ENCODE measurements at places on chromosomes 12 and 14.

GRCh38 chr12:25802143-25802542 is 156.3 kb upstream of the RASSF8 start:
- no peak for DNase-seq

DNA sequence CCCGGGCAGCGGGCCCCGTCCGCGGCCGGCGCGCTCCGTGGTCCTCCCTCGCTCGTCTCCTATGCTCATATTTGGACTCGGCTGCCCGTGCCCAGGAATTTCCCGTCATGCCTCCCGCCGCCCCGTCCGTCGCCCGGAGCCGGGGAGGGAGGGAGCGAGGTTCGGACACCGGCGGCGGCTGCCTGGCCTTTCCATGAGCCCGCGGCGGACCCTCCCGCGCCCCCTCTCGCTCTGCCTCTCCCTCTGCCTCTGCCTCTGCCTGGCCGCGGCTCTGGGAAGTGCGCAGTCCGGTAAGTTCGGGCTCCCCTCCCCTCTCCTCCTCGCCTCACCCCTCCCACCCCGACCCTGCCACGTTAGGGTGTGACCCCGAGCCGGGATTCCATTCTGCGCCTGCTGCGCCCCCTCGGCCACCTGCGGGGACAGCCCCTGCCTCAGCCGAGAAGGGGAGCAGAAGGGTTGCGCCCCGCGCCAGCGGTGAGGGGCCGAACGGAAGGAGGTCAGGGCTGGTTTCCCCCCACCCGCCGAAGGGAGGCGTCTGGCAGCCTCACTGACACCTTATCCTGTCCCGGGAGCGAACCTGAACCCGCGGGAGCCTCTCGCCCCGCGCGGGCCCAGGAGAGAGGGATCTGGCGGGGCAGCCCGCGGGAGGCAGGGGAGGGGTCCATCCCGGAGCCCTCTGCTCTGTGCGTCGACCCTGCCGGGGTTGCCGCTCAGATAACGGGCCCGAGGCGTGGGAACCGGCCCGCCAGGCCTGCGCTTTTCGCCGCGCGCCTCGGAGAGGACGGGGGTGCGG is at the start of gene MSRB3:
Gene MSRB3, plus strand, starts transcription at position 108 of the 793 bp plus-strand sequence. CDS start 29,897 bp downstream, outside the sequence.
- peak; percentile 56 for DNase-seq

DNA sequence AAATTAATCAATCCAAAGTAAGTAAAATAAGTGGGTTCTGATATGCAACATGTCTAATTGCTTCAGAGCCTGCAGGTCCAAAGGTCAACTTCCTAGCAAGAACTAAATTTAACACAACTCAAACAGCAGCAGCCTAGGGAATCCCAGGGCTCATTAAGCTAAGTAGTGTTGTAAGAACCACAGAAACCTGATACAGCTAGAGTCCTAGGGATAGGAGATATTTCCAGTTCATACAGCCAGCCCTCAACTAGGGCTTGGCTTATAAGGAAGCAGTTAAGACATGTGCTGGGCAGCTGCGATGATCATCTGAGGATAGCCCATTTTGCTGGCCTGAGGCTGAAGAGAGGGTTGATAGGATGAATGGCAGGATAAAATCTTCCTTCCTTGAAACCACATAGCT is at the start of gene OR4Q3:
Gene OR4Q3, plus strand, starts transcription at position 316 of the 400 bp plus-strand sequence.
- no peak for DNase-seq

DNA sequence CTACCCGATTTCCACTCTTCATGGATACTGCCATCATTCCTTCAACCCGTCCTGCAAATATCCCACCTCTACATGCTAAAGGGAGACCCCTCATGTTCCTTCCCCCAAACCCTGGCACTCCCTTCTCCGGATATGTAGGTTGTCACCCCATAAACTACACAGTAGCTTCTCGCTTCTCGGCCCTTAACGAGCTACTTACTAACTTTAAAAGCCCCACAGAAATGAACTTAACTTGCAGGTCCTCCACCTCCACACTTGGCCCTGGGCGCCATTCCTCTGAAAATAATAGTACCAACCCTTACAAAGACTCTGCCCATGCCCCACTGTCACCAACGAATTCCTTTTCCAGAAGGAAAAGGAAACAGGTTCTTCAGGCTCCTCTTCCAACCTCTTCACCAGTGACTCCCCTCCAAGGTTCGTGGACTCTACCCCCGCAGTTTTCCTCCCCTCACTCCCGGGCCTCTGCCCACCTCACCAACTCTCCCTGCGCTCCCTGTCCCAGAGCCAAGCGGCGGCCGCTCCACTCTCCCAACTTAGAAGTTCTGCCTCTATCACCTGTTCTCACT is 1.2 kb downstream of the SPPL3 start:
- no peak for DNase-seq

GRCh38 chr12:77571768-77572167 is 258.9 kb upstream of the NAV3 start:
- DNase-seq: no peak

- no peak for DNase-seq
Observed at GRCh38 chr14:105486974-105487448, 325 bp downstream of the CRIP1 start.

DNA sequence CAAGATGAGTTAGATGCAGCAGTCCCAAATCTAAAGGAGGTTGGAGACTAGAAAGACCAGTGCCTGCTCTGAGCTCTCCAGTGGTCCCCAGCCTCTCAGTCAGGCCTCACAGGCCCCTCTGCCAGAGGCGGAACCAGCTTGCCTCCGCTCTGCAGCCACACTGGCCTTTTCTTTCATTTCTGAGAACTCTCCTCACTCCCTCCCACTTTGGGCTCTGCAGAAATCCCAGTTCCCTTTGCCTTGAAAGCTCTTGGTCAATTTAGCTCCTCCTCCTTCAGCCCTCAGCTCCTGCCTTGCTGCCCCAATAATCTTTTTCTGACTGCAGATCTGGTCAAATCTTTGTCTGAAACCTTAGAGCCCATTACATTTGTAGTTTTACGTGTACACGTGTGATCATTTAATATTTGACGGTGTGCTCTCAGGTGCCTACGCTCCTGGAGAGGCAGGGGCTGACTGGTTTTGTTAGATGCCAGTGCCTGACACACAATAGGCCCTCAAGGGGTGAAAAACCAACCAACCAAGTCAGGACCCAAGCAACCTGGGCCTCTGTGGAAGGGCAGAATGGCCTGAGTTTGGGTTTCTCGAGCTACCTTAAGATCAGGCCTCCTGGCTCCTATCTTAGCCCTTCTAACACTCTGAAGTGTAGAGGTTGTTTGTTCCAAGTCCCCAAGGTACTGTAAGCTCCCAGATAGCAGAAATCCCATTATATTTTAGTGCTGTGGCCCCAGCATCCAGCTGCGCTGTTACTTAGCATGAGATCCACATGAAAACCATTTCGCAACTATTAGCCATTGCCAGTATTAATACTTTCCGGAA is 1.1 kb upstream of the NUDT4 start:
- DNase-seq: no peak

DNA sequence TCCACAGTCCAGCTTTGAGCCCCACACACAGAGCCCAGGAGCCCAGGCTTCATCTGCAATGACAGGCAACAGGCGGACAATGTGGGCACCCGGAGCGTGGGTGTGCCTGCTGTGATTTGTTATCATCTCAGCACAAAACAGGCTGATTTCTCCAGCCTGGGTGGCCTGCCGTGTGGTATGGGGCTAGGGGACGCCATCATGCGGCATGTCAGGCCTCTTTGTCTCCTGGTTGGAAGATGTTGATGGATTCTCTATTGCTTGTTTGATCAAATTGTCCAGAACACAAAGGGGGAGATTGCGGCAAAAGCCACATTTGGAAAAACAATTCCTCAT is 147.1 kb downstream of the KIF26A start:
- DNase-seq: no peak

GRCh38 chr12:3596703-3597415 is 105.9 kb downstream of the PRMT8 start:
- DNase-seq: no peak

- no peak for DNase-seq
Observed at GRCh38 chr12:112961074-112961473, 17.2 kb upstream of the OAS2 start.

GRCh38 chr12:5222011-5222461 is 178.4 kb downstream of the KCNA5 start:
- no peak for DNase-seq

DNA sequence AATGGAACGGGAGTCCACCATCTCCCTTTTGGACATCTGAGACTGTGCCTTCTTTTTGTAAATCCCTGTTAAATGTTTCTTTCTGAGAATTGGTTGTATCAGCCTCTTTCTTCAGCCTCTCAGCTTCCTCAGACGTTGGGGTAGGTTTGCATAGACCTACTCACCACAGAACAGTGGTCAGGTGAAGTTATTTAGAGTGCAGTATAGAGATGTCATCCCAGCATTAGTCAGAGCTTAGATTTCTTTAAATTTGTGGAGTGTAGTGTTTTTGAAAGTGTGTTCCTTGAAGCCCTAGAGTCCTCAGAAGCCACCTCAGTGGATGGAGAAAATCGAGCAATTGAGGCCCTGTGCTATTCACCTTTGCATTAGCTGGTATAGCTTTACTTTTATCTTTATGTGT is 8.9 kb upstream of the EEA1 start:
- no peak for DNase-seq

GRCh38 chr14:93898731-93899130 is 28.4 kb upstream of the FAM181A start:
- DNase-seq: no peak

- no peak for DNase-seq
Observed at GRCh38 chr14:20559461-20559904, 1.4 kb downstream of the RNASE9 start.

DNA sequence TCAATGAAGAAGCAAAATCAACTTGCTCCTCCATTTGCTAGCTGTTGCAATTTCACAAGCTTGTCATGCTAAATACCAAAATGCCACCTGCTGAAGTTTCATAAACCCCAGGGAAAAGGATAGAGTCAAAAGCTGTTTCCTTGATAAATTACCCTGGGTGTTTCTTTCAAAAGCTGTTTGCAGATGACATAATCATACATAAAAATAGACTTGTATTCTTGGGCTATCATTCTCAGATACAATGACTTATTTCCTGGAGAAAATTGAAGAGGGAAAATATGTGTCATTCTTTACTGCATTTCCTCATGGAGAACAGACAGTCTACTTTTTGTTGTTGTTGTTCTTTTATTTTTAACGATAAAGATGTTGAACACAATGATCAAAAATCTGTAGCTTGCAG is 119.2 kb downstream of the GALC start:
- DNase-seq: no peak

GRCh38 chr12:63292471-63293221 is 141.6 kb upstream of the AVPR1A start:
- DNase-seq: no peak

DNA sequence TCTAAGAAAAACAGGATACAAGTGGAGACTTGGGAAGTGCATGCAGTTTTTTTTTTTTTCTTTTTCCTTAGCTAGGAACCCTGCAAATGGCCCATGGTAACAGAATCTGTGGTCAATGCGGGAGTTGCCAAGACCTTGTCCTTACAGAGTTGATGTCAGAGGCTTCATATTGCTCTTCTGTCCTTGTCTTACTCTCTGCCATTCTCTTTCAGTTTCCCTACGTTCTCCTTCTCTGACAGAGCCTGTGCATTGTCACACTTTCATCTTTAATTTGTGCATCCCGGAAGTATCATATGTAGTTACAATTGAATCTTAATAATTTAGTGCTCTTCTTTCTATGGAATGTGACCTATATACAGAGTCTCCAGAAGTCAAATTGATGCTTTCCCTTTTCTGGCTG is 986.9 kb downstream of the TMEM121 start:
- DNase-seq: no peak

DNA sequence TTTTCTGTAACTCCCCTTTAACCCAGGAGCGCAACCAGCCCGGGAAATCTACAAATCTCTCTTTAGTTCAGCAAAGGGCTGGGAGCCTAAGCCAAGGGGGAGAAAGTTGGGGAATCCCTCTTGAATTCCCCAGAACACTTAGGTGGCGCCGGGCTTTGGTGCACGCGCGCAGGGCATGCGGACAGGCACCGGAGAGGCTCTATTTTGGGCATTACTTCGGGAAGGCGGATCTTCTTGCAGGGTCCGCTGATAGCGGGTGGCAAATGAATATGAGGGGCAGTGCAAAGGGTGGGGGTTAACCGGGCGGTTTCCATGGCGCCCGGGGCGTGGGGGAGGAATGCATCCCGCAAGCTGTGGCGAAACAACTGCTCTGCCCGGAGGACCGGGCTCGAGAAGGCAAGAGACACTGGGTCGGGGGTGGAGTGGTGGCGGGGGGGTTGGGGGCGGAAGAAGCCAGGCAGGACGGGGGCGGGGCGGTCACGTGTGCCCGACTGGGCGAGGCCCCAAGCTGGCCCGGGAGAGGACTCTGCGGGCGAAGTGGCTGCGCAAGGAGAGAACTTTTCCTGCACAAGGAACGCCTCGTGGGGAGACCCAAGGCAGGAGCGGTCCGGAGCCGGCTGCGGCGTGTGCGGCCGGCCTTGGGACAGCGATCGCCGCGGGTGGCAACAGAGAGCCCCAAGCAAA is at the start of gene FLVCR2:
Gene FLVCR2, plus strand, starts transcription at position 519 of the 684 bp plus-strand sequence. CDS start 353 bp downstream, outside the sequence.
- peak; percentile 56 for DNase-seq

- no peak for DNase-seq
Observed at GRCh38 chr12:105425254-105426174, 95.0 kb downstream of the C12orf75 start.

- DNase-seq: no peak
Observed at GRCh38 chr14:33691907-33692306, 259.0 kb downstream of the EGLN3 start.

- no peak for DNase-seq
Observed at GRCh38 chr12:57491393-57492280, 3.8 kb downstream of the MARS1 start.

- DNase-seq: no peak
Observed at GRCh38 chr12:124463341-124463921, 104.0 kb downstream of the NCOR2 start.

GRCh38 chr14:86015511-86015910 is 485.6 kb downstream of the FLRT2 start:
- DNase-seq: no peak

GRCh38 chr12:110669193-110669502 is 19.8 kb downstream of the HVCN1 start:
- no peak for DNase-seq

GRCh38 chr12:497501-498160 is 37.9 kb downstream of the B4GALNT3 start:
- no peak for DNase-seq

DNA sequence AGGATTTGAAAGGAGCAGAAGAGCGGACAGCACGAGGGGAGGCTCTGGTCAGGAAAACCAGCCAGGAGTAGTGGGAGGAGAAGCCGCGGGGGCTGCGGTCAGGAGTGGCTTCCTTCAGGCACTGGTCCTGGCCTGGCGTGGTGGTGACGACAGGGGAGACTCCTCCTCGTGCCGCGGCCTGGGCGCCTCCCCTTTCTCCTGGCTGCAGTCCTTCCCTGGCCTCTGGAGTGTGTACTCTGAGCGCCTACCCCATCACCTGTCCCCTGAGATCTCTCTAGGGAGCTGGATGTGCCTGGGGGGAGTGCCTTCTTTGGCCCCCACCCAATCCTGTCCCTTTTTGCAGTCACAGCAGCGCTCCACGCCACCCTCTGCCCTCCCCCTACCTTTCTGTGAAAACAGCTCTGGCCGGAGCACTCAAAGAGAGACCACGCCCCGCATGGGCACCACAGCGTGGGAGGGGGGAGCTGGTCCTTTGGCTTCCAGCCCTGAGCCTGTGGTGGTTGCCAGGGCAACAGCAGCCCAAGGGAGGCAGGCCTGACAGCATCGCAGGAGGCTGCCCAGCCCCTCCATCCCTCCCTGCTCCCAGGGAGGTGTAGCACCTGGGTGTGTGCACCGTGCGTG is 125.9 kb downstream of the CALM1 start:
- DNase-seq: no peak

- DNase-seq: no peak
Observed at GRCh38 chr14:89870316-89870715, 84.2 kb downstream of the EFCAB11 start.

- no peak for DNase-seq
Observed at GRCh38 chr12:52949413-52950331, 754 bp downstream of the KRT18 start.

- no peak for DNase-seq
Observed at GRCh38 chr14:74085047-74085637, 386 bp downstream of the LIN52 start.

GRCh38 chr14:103135333-103136260 is 12.3 kb downstream of the TNFAIP2 start:
- no peak for DNase-seq

All from GM19239 (cell line).